Fibroblast of the aortic adventitia (primary cell): ENCODE measurements at places on chromosomes 2 and 18. TPM values are rescaled to one million over a fixed set of nuclear protein-coding genes. Genes with fewer than 3 reads are reported as not detected.

DNA sequence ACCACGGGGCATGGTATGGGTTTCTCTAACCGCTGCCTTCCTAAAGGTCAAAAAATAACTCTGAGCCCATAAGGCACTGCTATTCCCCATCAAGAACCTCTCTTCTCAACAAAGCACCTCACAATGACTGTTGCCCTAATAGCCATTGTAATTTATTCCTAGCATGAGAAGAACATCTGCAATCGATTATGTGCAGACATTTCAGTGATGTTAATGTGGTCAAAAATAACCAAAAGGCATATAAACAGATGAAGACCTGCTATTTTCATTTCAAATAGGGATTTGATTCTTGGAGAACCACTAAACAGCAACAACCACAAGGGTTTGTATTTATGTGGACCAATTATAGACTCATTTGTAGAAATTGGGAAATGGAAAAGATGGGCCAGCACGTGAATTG, 356.6 kb downstream of the FBXO15 start:
- peak; percentile 73 for DNase-seq

- peak; percentile 61 for DNase-seq
Observed at GRCh38 chr18:22606563-22607283, 189.0 kb upstream of the CTAGE1 start.

KCNIP3 gene
- total RNA-seq, result 0.25 and 2.9 TPM in 2 replicates

- peak; percentile 51 for DNase-seq
Observed at GRCh38 chr2:207165121-207166038, at the start of gene KLF7. Gene KLF7 (minus strand): TSS chr2:207165948. CDS start chr2:207165568, 380 bp downstream.

- DNase-seq, result peak; percentile 73
Observed at GRCh38 chr18:59024829-59025228, 114.9 kb upstream of the SEC11C start.

DNA sequence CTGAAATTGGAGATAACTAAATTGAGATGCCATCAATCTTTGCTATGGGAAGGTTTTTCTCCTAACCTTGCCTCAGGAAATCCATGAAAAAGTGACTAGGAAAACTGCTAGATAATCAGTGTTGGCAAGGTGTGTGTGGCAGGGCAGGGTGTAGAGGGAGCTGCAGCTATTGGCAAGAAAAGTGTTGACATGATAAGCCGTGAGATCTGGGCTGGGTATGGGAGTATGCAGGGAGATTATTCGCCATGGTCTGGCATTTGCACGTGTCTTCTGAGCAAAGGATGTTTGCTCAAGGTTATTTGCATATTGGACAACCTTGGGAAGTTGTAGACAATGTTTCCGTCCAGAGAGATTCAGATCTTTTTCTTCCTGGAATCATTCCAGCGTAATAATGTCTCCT, 74.7 kb downstream of the SERPINB8 start:
- no peak for DNase-seq

GRCh38 chr2:96691022-96691612, 48.6 kb downstream of the FER1L5 start:
- DNase-seq, result no peak

GRCh38 chr18:58132595-58133261, 88.7 kb downstream of the NEDD4L start:
- DNase-seq, result no peak

CCBE1 gene
- 16.2 and 35.3 TPM in 2 replicates for total RNA-seq
